ENCODE measurements at places on chromosomes 13 and 19. TPM values are rescaled to one million over a fixed set of nuclear protein-coding genes. Genes with fewer than 3 reads are reported as not detected.
A peak's percentile ranks its signal among the peaks of the same experiment; 100 is the strongest.

DNA sequence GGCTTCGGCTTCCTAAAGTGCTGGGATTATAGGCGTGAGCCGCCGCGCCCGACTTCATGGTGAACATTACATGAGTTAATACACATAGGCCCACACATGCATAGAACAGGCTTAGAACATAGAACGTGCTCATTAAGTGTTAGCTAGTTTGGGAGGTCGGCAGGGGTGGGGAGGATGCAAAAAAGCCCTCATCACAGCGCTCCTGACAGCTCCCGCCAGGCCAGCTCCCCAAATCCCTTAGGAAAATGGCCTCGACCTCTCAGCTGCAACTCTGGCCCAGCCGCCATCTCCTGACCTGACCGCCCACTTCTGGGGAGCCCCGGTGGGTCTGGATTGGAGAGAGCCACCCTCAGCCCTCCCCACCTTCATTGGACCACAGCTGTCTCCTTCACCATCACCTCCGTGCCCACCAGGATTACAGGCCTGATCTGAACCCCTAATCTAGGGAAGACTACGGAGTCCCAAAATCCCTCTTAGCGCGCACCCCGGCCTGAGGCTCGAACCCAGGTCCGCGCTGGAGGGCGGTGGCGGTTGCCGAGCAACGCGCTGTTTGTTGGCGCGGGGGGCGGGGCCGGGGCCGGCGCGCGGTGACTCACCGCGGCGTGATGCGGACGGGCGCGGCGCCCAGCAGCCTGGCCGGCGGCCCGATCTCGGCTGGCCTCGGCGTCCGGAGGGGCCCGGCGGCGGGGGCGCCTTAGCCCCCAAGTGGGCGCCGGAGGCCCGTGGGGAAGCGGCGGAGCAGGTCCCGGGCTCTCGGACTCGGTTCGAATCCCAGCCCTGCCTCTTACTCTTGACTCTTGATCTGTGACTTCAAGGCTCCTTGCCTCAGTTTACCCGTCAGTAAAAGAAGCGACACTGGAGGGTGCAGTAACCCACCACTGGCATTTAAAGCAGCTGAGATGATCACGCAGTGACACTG lies 26.7 kb upstream of the NANOS3 start:
- no peaks in the 10 kb centered on the region for H3K27me3 ChIP-seq
- H3K27ac ChIP-seq, result peak overlapping the region; percentile 86
- peak overlapping the region; percentile 33 for H3K4me3 ChIP-seq

DNA sequence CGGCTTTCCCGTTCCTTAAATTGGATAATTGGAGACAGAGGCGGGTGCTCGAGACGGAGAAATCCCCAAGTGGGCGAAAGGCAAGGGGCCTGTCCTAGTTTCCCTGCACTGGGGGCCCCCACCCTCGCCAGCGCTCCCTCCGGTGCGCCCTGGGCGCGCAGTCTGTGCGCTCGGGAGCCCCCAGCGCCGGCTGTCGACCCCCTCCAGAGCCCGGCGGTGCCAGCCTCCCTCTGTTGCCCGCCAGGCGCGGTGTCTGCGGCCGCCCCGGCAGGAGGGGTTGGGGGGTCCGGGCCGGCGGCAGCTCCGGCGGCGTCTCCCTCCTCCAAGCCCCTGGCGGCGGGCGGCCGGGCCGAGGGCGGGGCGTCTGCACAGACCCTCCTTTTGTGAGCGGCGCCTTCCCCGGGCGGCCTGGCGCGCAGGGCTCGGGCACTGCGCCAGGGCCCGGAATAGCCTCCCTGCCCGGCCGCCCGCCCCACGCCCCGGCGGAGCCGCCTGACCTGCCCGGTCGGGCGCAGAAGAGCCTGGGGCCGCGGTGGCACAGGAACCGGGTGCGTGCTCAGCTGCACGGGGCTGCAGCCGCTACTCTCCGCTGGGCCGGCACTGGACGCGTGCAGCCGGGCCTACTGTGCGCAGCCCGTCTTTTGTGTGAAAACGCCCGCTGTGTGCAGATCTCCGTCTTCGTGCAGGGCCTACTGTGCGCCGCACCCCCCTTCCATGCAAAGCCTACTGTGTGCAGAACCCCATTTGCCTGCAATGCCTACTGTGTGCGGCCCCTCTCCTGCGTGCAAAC lies 13.2 kb downstream of the GADD45B start:
- H3K27ac ChIP-seq, result no peak overlapping the region
- H3K4me3 ChIP-seq, result peak overlapping the region; percentile 37
- no peaks in the 10 kb centered on the region for H3K36me3 ChIP-seq

- H3K4me3 ChIP-seq, result no peak overlapping the region
- no peaks in the 10 kb centered on the region for H3K36me3 ChIP-seq
- DNase-seq, result no peak
- H3K4me1 ChIP-seq, result no peaks in the 10 kb centered on the region
- H3K27me3 ChIP-seq, result peaks cover 2% of the 10 kb centered on the region
These were observed 493.3 kb downstream of the LMO7 start for GRCh38 chr13:76129305-76130000.

DNA sequence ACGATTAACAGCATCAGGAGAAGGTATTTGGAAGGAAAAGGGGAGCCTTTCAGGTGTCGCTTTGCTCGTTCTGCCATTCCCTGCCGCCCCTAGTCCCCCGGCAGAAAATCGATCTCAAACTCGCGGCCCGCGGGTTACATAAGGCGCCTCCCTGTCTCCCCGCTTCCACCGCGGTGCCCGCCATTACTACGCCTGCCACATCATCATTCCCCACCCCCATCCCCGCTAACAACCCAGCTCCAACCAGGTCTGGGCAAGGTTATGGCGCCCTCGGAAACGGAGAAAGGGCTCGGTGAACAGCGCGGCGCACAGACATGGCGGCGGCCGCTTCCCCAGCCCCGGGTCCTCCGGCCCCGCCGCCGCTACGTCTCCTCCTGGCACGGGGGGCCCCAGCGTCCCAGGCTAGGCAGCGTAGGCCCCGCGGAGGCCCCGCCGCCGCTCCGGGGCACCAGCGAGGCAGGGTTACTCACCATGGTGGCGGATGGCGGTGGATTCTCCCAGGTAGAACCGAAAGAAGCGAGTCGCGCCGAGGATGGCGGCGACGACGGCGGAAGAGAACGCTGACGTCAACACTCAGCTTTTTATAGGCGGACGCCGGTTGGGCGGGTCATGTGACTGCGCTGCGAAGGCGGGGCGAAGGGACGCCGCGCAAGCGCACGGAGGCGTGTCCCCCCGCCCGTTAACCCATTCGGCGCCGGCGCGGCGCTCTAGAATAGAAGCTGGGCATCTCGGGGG lies at the start of gene EEF2:
Gene EEF2 (minus strand): TSS at position 556 of the 735 bp plus-strand sequence. CDS start 83 bp downstream, at position 473.
- H3K27ac ChIP-seq, result peak within 1 kb of the TSS; percentile 74
- peak within 1 kb of the TSS; percentile 84 for H3K4me3 ChIP-seq
- no peaks in the 10 kb centered on the region for H3K27me3 ChIP-seq
- H3K36me3 ChIP-seq, result no peaks in the 10 kb centered on the region
- H3K4me1 ChIP-seq, result peaks cover 4% of the 10 kb centered on the region
- DNase-seq, result peak; percentile 95

DNA sequence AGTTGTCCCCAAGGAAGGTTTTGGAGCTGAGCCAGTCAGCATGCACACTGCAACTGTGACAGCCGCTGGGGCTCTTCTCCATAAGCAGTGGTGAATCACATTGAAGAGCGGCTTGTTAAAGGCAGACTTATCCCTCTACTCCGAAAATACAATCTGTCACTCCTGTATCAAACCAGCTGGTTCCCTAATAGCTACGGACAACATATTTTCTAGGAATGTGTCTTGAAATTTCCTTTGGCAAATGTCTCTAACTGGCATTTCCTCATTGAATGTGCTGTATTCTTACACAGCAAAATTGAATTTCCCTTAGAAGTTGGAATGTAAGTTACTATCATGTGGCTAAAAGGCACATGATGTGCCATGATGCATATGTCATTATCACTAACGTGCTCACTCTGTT lies 104.0 kb upstream of the GPR12 start:
- H3K4me3 ChIP-seq, result no peak overlapping the region
- H3K4me1 ChIP-seq, result no peaks in the 10 kb centered on the region
- H3K27ac ChIP-seq, result no peak overlapping the region

Gene TRAPPC6A
- polyA plus RNA-seq, result 1.8 TPM

Gene SARS2
- polyA plus RNA-seq, result 5.0 TPM

Gene KCTD4
- not detected for polyA plus RNA-seq

Gene CGB1
- not detected for polyA plus RNA-seq

Gene LGALS4
- 1.4 TPM for polyA plus RNA-seq

Measured in ovary (tissue), 10 donors.